ENCODE measurements at places on chromosomes 2 and 18.

DNA sequence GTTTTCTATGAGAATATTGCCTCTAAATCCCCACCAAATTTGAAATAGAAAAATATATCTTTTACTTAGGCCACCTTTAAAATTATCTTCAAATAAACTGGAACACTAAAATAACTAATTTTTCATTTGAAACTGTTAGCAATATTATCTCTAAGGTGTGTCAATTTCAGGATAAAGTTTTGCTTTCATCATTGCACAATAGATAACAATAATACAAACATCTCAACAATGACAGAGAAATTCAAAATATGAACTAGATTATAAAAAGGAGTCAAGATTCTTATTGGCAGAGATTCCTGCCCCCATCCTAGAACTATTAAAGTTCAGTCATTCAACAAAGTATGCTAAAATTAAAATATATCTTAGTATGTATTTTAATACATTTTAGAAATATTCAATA, 117.9 kb downstream of the SCN9A start:
- DNase-seq, result no peak

DNA sequence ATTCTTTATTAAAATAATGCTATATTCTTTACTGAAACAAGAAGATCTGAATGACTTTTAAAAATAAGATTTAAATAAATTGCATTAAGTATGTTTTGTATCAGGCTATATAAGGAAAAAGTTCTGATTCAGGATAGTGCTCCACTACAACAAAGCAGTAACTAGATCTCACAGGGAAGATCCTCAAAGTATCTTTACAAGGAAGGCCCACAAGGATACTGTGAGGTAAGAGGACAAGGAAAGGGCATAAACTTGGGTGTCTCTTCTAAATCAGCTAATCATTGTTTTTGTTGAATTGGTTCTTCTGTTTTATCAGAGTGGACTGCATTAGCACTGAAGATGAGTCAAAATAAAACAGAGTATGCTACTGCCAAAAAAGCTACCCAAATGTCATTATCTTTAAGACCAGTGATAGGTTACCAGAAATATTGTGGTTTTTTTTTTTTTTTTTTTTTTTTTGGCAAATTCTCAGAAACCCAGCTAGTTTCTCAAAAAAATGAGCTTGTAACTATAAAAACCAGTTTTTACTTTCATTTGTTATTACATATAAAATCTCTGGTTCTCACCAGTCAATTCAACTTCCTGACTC, 160.9 kb downstream of the BAZ2B start:
- DNase-seq, result no peak

GRCh38 chr2:240643093-240643810, 18.0 kb downstream of the GPR35 start:
- no peak for DNase-seq

DNA sequence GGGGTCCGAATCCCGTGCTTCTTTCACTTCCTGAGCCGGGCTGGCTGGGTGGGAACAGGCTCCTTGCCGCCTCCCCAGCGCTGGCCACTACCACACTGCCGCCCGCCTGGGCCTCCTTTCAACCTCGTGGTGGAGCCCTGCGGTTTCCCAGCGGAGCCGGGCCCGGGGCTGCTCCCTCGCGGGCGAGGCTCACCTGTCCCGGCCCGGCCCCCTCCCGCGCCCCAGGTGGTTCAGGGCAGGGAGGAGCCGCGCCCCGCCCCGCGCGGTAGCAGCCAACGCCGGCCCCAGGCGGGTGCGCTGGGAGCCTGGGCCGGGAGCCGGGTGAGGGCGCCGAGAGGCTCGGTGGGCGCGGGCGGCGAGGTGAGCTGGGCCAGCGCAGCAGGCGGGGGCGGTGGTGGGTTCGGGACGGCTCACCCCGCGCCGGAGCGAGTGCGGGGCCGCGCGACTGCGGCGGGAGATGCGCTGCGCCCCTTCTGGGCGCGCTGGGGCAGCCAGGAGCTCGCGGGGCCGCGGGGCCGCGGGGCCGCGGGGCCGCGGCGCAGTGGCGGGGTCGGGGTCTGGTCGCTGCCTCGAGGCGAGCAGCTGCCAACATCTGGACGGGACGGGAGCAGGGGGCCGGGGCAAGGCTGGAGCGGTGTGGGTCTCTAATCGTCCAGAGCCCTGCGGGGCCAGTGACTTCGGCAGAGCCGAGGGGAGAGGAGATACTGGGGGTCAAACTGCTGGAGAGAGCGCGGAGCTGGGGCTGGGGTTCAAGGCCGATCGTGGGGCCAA, at the start of gene LYPD6B:
Gene LYPD6B (plus strand): TSS at position 258 of the 771 bp plus-strand sequence. CDS start 92,250 bp downstream, outside the sequence.
- DNase-seq, result no peak

DNA sequence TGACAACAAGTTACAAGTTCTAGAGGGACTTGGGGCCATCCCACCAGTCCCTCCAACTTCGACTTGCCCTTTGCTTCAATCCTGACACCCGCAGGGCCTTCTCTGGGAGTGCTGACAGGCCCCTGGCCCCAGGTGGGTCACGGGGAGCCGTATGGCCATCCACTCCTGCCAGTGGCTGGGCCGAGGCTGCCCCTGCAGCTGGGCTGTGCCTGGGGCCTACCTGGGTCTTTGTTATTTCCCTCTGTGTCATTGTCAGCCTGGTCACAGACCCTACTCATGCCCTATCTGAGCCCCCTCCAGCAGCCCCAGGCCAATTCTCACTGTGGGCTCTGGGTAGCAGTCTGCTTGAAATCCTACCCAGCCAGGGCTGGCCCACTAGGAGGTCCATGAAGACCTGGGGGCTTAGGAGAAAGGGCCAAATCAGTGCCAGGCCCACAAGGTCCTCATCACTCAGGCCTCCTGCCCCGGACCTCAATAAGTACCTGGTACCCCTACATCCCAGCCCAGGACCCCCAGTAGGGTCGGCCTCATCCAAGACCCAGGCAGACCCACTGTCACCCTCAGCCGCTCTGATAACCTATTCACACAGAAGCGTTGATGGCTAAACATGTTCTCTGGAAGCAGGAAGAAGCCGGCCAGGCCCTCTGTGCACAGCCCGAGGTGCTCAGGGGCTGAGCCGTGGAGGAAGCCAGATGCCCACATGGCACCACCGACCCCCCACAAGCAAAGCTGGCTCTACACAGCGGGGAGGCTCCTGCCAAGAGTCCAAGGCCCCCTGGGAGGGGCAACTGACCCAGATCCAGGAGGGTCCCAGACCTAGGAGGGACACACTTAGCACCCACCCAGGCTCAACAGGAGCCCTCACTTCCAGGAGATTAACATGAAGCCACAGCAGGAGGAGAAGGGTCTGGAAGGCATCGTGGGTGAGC, 57.7 kb downstream of the BIN1 start:
- no peak for DNase-seq

DNA sequence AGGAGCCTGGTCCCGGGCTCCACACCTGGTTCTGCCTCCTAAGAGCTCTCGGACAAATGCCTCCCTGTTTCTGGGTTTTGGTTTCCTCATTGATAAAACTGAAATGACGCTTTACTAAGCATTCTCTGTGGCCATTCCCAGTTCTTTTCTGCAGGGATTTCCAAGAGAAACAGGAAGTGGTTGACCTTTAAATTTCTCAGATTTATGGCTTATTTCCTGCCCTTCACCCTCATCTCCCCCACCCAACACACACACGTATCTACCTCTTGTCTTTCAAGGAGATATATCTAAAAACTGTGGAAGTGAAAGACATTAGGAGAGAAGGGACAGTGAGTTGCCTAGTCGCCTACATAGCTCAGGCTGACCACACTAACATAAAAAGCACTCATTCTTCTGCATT, 53.0 kb downstream of the PIEZO2 start:
- DNase-seq, result no peak
